HT1080 (cell line): ENCODE measurements at places on chromosomes 5 and 9. TPM values are rescaled to one million over a fixed set of nuclear protein-coding genes. Genes with fewer than 3 reads are reported as not detected.

DNA sequence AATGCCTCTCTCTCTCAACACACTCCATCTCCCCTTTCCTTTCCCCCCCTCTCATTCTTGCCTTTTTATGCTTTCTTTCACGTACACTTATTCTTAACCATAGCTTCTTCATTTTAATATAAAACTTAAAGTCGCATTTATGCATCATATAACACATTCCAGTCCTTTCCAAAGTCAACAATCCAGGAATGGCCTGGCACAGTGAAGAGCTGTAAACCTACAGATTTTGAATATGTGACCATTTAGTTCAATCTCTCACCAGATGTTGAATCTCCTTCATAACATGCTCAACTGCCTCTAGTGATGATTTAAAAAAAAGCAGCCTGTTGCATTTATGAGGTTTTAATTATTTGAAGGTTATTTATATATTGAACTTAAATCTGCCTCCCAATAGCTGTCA lies 186.2 kb upstream of the GRAMD2B start:
- DNase-seq = no peak

NXNL2 gene
- total RNA-seq = 0.77 and 1.0 TPM in 2 replicates

- peak; percentile 19 for DNase-seq
Measured at GRCh38 chr9:108994695-108995094, 18.6 kb downstream of the CTNNAL1 start.

GRCh38 chr5:52987711-52988331 lies 1.3 kb upstream of the ITGA2 start:
- DNase-seq = peak; percentile 85

DNA sequence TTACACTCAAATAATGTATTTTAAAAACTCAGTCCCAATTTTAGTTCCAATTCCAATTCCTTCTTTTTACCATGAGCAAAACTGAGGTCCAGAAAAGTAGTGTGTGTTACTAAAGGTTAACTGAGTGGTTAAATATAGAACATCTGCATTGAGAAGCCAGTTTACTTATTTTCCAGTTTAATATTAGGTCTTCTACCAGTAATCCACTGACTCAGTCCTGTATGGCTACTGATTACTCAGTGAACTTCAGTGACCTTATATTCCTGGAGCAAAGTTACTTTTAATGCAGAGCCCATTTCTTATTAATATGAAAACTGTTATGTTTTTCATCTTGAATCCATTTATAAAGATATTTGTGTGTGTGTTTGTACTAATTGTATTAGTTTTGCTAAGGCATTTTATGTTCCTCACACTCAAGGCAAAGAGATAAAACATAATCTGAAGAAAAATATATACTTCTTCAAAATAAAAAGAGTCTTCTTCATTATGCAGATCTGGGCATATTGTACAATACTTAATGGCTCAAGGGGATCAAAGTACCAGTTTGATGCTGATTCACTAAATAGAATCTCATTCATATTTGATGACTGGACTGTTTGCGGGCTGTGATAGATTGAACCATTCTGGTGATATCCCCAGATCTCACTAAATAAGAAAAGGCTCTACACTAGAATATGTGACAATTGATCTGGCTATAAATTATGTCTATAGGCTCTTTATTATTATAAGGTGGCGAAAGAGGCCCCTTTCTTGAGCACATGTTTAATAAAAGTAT lies 60.8 kb downstream of the DMXL1 start:
- no peak for DNase-seq

- no peak for DNase-seq
Measured at GRCh38 chr5:1004461-1005248, 3.9 kb upstream of the NKD2 start.

DNA sequence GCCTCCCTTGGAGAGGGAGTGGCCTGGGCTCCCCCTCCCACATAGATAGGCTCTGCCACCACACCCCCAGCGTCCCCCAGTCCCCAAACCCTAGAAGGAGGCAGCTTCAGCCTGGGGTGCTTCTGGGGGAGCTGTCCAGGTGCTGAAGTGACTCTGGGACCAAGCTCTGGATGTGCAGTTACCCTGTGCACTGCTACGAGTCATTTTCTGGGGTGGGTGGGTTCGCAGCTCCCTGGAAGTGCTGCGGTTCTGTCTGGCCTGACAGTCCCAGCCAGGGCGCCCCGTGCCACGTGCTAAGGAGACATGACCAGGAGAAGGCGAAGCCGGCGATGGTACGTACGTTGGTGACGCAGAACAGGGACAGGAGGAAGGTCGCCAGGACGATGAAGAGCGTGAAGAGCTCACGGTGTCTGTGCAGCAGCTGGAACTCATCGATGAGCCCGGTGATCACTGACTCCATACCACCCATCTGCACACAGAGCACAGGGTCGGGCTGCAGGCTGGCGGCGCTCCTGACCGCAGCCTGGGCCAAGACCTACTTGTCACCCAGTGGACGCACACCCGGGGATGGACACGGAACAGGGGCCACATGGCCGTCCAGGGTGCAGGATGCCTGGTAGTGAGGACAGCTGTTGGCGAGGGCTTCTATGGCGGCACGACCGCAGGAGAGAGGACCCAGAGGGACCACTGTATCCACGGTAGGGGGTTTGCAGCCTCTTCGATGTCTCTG lies 35.7 kb downstream of the SLC6A3 start:
- DNase-seq = no peak

GRCh38 chr9:85569988-85570387 lies 171.8 kb downstream of the AGTPBP1 start:
- DNase-seq = peak; percentile 55

PPP2R2B gene
- 0.33 TPM in 1 of 2 replicates, not detected in the other for total RNA-seq

PPP3R2 gene
- not detected in 2 replicates for total RNA-seq

- DNase-seq = no peak
Measured at GRCh38 chr5:75335486-75335885, 1.5 kb upstream of the HMGCR start.

GRCh38 chr5:66306105-66306843 lies 162.2 kb downstream of the SREK1 start:
- peak; percentile 56 for DNase-seq

- no peak for DNase-seq
Measured at GRCh38 chr5:146112476-146112875, 7.1 kb upstream of the PLAC8L1 start.

- no peak for DNase-seq
Measured at GRCh38 chr5:76166886-76167576, 83.8 kb downstream of the SV2C start.

DNA sequence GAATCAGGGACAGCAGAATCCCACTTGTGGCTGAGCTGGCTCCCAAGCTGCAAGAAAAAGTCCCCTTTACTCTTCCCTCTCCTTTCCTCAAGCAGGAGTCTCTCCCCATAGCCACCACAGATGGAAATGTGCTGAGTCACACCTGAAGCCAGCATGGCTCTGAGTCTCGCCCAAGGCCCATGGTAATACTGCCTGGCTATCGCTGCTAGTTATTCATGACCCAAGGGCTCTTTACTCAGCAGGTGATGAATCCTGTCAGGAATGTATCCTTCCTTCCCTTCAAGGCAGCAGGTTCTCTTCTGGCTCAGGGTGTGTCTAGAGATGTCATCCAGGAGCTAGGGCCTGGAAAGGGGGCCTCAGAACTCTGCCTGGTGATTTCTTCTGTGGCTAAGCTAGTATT lies 403.3 kb upstream of the PTPRD start:
- no peak for DNase-seq

IRX1 gene
- 0.63 and 1.1 TPM in 2 replicates for total RNA-seq

GRCh38 chr9:33127881-33128280 lies 39.3 kb downstream of the B4GALT1 start:
- no peak for DNase-seq

SLC6A7 gene
- 0.03 TPM in 1 of 2 replicates, not detected in the other for total RNA-seq

KIF12 gene
- not detected in 2 replicates for total RNA-seq

DNA sequence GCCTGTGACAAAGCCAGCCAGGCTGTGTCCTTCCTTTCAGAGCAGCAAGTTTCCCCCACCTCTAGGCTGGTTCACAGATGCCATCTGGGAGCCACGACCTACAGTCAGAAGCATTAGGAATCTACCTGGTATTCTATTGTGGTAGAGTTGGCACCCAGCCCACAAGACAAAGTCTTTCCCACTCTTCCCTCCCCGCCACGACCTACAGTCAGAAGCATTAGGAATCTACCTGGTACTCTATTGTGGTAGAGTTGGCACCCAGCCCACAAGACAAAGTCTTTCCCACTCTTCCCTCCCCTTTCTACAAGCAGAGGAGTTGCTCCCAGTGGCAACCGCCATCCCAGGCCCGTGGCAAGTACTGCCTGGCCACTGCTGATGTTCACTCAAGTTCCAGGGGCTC lies 157.8 kb upstream of the TNC start:
- DNase-seq = peak; percentile 45

- DNase-seq = no peak
Measured at GRCh38 chr9:134930398-134930797, 12.7 kb upstream of the FCN1 start.

DNA sequence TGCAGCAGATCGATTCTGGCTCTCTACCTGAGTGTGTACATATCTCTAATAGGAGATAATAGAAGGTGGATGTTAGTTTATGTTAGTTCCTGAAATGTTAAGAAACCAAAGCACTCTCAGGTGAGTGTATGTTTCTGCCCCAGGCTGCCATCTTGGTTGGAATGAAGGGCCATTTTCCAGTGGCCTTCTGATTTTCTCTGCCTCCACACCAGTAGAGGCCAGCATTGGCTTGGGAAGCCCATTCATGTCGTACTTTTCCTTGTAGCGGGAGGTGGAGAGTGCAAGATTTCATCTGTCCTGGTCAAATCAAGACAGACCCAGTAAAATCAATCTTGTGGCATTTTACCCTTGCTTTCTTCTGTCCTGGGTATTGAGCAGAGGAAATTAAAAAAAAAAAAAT lies 91.0 kb downstream of the GAS1 start:
- no peak for DNase-seq
